ENCODE measurements at places on chromosomes 5 and 9.

DNA sequence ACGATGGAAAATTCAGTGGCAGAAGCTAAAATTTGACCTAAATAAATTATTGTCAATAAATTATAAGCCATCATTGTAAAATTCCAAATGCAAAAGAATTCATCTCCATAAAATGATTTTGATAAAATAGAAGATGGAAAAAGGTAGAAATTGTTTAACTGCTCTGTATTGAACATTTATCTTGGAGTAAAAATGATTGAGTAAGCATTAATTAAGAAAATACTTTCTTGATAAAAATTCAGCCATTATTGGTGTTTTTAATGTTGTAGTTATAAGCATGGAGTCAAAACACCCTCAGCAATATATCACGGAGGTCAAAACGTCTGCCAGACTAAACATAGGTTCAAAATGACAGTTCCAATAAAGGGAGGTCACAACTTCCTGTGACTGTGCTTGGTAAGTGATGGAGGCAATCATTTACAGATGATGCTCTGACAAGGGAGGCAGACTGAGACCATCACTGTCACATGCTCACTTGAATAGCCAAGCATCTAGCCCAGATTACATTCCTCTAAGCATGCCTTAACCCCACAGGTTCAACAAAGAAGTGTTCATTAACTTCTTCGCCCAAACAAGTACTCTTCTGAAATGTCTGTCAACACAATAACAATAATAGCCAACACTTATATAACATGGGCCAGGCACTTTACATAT is 69.5 kb downstream of the SH3TC2 start:
- no peak for DNase-seq

GRCh38 chr5:170747357-170747756 is 36.2 kb upstream of the GABRP start:
- no peak for DNase-seq

- DNase-seq, result no peak
Observed at GRCh38 chr5:40376566-40376965, 303.1 kb upstream of the PTGER4 start.

- no peak for DNase-seq
Observed at GRCh38 chr9:14488421-14489190, 174.7 kb upstream of the NFIB start.

GRCh38 chr9:127153501-127153900 is 31.1 kb upstream of the ANGPTL2 start:
- no peak for DNase-seq

DNA sequence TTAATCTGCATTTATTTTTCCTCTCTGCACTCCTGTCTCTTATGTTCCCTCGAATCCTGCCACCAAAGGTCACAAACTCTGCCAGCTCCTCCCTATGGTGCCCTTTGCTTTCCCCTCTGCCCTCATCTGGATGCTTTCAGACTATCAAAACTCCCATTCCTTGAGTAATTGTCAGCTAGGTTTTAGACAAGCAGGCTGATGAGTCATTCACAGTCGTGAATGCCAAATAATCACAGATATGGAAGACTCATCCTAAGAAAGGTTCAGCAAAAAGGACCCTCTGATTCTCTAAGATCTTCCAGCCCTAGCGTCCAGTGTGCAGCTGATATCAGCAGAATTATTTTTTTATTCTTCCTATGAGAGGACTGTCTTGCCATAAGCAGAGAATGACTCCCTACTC is 104.5 kb upstream of the NUDT12 start:
- DNase-seq, result no peak

- DNase-seq, result no peak
Observed at GRCh38 chr5:173789031-173789920, 98.9 kb upstream of the CPEB4 start.

DNA sequence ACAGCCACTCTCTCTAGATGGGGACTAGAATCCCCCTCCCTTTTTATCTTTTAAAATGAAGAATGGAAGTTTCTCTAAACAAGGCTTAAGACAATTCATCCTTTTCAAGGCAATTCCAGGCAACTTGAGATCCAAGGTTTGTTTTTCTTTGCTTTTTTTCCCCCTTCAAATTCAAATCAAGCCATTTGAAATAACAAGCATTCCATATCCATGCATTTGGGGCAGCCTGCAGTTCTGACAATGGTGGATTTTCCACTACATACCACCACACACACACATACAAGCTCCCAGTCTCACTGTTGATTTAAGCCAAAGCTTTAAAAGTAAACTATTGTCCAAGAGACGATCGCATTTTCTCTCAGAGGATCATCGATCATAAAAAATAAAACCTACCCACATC is 424 bp downstream of the INSYN2B start:
- DNase-seq, result peak; percentile 23

DNA sequence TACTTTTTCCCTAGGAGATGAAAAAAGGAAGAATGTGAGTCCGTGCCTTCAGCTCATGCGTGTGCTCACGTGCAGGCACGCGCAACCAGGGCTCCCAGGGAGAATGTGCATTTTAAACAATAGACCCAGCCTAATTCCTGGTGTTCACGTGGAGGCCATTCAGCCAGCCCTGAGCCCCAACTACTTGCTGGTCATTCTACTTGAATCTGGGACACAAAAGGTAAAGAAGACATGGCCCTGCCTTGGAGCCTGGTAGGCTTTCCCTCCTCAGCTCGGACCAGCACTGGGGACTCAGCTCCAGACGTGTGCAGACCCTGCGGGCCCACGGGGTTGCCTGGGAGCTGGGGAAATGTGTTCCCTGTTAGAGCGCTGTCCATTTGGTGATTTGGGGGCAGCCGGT is 125.5 kb downstream of the MVB12B start:
- no peak for DNase-seq

- no peak for DNase-seq
Observed at GRCh38 chr9:115209601-115210306, 91.8 kb upstream of the TNC start.

- no peak for DNase-seq
Observed at GRCh38 chr5:88941581-88941980, 58.6 kb upstream of the MEF2C start.

DNA sequence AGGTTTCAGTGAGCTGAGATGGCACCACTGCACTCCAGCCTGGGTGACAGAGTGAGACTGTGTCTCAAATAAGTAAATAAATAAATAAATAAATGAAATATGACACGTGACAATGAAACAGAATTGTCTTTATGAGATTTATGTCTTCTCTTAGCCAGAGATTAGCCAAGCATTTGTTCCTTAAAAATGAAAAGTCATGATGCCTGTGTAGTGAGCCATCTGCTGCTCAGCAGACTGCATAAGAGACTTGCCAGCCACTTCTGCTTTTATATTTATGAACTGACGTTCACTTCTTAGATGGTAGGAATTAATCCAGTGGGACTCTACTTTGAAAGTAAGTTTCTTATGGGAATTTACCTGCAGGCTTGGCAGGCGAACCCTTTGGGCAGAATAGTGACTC is 227.4 kb downstream of the NR3C1 start:
- no peak for DNase-seq

- no peak for DNase-seq
Observed at GRCh38 chr9:115461280-115461679, 343.3 kb upstream of the TNC start.

DNA sequence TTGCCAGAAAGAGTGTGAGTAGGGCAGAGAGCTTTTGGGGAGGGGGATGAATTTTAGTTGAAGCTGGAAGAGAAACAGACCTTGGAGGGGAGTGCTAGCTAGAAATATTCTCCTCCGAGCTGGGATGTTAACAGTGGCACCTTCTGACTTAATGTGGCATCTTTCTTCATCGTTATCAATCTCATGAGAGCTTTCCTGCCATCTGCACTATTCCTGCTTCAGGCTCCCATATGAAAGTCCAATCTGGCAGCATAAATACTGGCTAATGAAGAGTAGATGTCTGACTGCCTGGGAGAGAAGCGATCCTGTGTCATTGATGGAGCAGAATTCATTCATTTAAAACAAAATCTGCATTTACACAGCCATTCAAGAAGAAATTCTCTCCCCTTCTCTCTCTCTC is 284.5 kb downstream of the TMEM38B start:
- DNase-seq, result no peak

GRCh38 chr5:4905674-4906520 is 234.2 kb upstream of the ADAMTS16 start:
- DNase-seq, result peak; percentile 12

DNA sequence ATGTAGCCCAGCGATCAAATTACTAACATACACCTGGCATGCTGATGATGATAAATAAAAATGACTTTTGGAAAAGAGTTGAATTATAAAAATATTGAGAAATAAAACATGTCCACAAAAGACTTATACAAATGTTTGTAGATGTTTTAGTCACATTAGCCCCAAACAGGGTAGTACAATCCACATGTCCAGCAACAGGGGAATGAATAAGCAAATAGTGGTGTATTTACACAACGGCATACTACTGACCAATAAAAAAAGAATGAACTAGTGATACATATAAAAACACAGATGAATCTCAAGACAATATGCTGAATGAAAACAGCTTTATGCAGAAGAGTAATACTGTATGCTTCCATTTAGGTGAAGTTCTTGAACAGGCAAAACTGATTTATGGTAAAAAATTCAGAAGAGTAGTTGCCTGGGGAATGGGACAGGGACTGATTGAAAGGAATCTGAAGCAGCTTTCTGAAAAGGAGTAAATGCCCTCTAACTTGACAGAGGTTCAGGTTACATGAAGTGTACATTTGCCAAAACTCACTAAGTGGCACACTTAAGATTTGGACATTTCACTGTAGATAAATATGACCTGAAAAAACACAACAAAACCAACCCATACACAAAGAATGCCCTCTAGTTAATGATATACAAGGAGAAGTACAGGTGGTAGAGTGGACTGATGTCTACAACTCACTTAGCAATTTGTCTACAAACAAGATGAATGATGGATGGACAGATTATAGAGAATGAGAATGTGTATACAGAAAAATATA is 35.4 kb downstream of the ACTL7A start:
- DNase-seq, result no peak

DNA sequence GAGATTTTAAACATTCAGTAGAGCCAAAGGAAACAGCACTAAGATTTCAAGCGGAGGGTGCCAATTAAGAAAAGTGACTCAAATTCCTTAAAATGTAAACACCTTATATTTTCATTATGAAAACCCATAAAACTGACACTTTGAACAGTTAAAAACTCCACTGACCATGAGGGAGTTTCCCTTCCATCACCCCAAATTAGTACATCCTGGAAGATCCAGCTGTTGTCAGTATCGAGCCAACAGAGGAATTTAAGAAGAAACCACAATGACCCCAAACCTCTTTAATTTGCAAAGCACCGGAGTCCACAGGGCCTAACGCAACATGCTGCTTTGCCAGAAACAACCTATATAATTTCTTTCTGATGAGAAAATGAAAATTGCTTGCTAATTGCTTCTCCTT is 41.3 kb downstream of the ROR2 start:
- no peak for DNase-seq
